ENCODE measurements at places on chromosomes 1 and 21. TPM values are rescaled to one million over a fixed set of nuclear protein-coding genes. Genes with fewer than 3 reads are reported as not detected.

Gene FBXO28
- total RNA-seq: 28.0 TPM

Gene ATAD3C
- not detected for total RNA-seq

Gene CELA2B
- not detected for total RNA-seq

Gene PARP1
- total RNA-seq: 63.8 TPM

Gene BACE2
- 9.3 TPM for total RNA-seq

Gene RAB7B
- total RNA-seq: not detected

Gene FCRLB
- total RNA-seq: not detected

Gene C1orf94
- not detected for total RNA-seq

Gene PRKAA2
- 63.8 TPM for total RNA-seq

Gene RGS13
- not detected for total RNA-seq

Gene PAX7
- total RNA-seq: 1.8 TPM

Gene RNF207
- 0.85 TPM for total RNA-seq

Gene PTTG1IP
- total RNA-seq: 126 TPM

Gene B3GALNT2
- total RNA-seq: 31.3 TPM

Gene TMPRSS2
- 1.2 TPM for total RNA-seq

Gene SIM2
- total RNA-seq: 6.8 TPM

All from gastrocnemius medialis (tissue), 4 donors.